MM.1S (cell line): ENCODE measurements at places on chromosomes 16 and 17.

GRCh38 chr16:64364894-64365293 lies 757.0 kb downstream of the CDH11 start:
- H3K27ac ChIP-seq: no peak overlapping the region
- DNase-seq: no peak
- H3K36me3 ChIP-seq: no peaks in the 10 kb centered on the region
- H3K4me1 ChIP-seq: no peaks in the 10 kb centered on the region

DNA sequence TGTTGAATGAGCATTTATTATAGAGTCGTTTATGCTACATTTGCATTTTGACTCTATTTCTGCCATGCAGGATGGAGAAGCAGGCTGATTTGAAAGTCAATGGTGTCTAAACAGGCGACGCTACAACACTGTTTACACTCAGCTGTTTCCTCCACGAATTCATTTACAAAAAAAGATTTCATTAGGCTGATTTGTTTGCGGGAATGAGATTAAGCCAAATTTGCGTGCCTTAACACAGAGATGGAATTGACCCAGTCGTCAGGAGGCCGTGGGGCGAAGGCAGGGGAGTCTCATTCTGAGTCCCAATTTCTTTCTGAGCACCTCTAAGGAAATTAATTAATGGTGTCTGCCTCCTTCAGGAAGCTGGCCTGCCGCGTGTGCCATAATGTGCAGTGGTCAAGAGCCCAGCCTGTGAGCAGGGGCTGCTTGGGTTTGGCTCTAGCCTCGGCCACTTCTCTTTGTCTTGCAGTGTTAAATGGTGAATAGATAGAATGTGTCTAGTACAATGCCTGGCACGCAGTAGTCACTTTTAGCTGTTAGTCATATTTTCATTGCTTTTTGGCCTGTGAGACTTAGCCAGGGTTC lies 88.6 kb upstream of the NKD1 start:
- H3K27me3 ChIP-seq: peaks cover 19% of the 10 kb centered on the region
- H3K4me3 ChIP-seq: no peak overlapping the region
- H3K36me3 ChIP-seq: no peaks in the 10 kb centered on the region
- no peak overlapping the region for H3K27ac ChIP-seq
- no peaks in the 10 kb centered on the region for H3K4me1 ChIP-seq
- no peak for DNase-seq

DNA sequence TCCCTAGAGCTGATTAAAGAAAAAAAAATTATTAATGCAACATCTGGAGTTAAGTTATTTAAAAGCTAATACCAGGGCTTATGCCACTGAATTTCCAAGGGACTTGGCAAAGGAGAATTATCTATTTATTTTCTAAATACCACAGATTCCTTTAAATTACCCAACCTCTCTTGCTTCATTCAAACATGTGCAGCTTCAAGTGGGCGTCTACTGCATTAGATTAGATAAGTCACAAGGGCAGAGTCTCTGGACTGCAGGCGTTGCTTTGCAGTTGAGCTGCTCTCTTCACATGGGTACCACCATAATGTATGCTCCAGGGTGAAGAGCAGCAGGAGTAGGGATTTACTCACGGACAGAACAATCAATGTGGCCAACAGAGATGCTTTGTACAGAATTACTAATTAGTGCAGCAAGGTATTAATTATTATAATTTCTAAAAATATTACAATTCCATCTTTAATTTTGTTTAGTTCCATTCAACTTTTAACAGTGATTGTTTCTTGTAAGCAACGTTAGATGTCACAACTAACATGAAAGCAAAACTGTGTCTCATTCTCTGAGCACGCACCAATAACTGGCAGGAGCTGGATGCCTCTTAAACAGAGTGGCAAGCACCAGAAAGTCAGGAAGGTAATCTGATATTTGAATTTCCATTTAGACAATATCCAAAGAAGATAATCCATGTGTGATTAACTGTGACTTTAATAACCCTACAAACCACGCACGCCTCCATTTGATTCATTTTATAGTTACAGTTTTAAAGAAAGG lies 214.2 kb downstream of the STX8 start:
- no peak overlapping the region for H3K27ac ChIP-seq
- no peaks in the 10 kb centered on the region for H3K36me3 ChIP-seq
- no peaks in the 10 kb centered on the region for H3K27me3 ChIP-seq
- no peak for DNase-seq

DNA sequence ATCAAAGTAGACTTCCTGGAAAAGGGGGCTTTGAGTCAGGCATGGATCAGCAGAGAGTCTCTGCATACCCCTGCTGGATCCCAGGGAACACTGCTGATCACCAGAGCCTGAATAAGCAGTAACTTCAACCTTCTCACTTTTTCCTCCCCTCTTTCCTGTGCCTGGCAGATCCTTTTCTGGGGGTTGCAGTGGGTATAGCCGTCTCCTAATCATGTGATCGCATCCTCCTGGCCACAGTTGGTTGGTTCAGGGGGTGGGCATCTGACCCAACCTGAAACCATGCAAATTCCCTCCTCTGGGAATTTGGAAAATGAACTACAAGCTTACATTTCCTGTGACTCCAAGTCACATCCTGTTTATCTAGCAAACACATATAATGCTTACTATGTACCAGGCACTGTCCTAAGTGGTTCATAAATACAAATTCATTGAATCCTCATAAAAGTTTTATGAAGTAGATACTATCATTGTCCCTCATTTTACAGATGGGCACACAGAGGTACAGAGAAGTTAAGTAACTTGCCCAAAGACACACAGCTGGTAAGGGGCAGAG lies 120.3 kb downstream of the AXIN2 start:
- DNase-seq: no peak
- H3K36me3 ChIP-seq: no peaks in the 10 kb centered on the region
- no peaks in the 10 kb centered on the region for H3K4me1 ChIP-seq
- H3K4me3 ChIP-seq: no peak overlapping the region
- no peaks in the 10 kb centered on the region for H3K27me3 ChIP-seq

- H3K36me3 ChIP-seq: no peaks in the 10 kb centered on the region
- no peaks in the 10 kb centered on the region for H3K27me3 ChIP-seq
- DNase-seq: no peak
- no peak overlapping the region for H3K27ac ChIP-seq
- no peak overlapping the region for H3K4me3 ChIP-seq
- H3K4me1 ChIP-seq: no peaks in the 10 kb centered on the region
Measured at GRCh38 chr17:41419716-41420115, 4.7 kb downstream of the KRT37 start.

DNA sequence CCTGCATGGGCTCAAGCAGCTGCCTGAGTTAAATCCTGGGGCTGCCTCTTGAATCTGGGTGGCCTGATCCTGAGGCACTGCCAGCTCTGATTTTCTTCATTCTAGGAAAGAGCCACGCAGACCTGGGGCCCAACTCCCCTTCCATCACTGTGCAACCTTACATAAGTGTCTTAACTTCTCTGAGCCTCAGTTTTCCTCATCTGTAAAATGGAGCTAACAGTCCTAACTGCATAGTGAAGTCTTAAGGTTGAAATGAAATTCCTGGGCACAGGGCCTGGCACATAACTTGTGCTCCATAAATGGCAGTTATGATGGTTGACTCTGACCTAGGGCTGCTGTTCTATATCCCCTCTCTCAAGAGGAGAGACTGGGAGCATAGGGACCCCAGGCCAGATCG lies 236.6 kb downstream of the GSG1L start:
- H3K27me3 ChIP-seq: peaks cover 11% of the 10 kb centered on the region
- no peak overlapping the region for H3K4me3 ChIP-seq
- H3K36me3 ChIP-seq: no peaks in the 10 kb centered on the region
- no peak for DNase-seq
- H3K27ac ChIP-seq: no peak overlapping the region
- no peaks in the 10 kb centered on the region for H3K4me1 ChIP-seq

DNA sequence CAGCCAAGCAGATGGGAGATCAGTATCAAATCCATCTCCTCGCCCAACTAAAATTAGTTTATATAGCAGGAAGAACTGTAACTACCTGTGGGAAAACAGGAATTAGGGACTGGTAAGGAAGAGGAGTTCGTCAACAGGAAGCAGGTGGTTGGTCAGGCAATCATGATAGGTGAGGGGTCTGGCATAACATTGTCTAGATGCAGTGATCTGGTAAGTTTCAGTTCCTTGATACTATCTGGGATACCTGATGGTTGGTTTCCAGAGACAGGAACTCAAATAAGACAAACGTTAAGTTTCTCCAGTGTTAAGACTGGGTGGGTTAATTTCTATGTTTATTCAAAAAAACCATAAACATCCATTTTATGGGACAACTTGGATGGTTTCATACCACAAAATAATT lies 53.8 kb downstream of the CEP112 start:
- no peaks in the 10 kb centered on the region for H3K36me3 ChIP-seq
- H3K27me3 ChIP-seq: no peaks in the 10 kb centered on the region

- H3K36me3 ChIP-seq: no peaks in the 10 kb centered on the region
- H3K4me3 ChIP-seq: no peak overlapping the region
- DNase-seq: no peak
- H3K27me3 ChIP-seq: peaks cover 69% of the 10 kb centered on the region
- H3K4me1 ChIP-seq: no peaks in the 10 kb centered on the region
- H3K27ac ChIP-seq: no peak overlapping the region
Measured at GRCh38 chr17:73660366-73660765, 16.1 kb upstream of the SDK2 start.

GRCh38 chr17:1793447-1793806 lies 31.6 kb downstream of the SERPINF1 start:
- no peak for DNase-seq
- no peaks in the 10 kb centered on the region for H3K36me3 ChIP-seq
- no peak overlapping the region for H3K27ac ChIP-seq
- no peak overlapping the region for H3K4me3 ChIP-seq
- H3K4me1 ChIP-seq: no peaks in the 10 kb centered on the region
- H3K27me3 ChIP-seq: no peaks in the 10 kb centered on the region

GRCh38 chr17:30161601-30162000 lies 45.0 kb downstream of the NSRP1 start:
- no peak overlapping the region for H3K27ac ChIP-seq
- no peaks in the 10 kb centered on the region for H3K36me3 ChIP-seq
- H3K4me1 ChIP-seq: peaks cover 12% of the 10 kb centered on the region
- no peak overlapping the region for H3K4me3 ChIP-seq
- no peaks in the 10 kb centered on the region for H3K27me3 ChIP-seq
- DNase-seq: no peak

- H3K27me3 ChIP-seq: no peaks in the 10 kb centered on the region
- H3K4me1 ChIP-seq: 0 out of 2 replicates have a peak, but pooled peaks cover 6% of the 10 kb centered on the region
- no peak overlapping the region for H3K4me3 ChIP-seq
- no peak for DNase-seq
- H3K27ac ChIP-seq: no peak overlapping the region
Measured at GRCh38 chr16:24023621-24024020, 187.8 kb downstream of the PRKCB start.

- no peak overlapping the region for H3K4me3 ChIP-seq
- no peaks in the 10 kb centered on the region for H3K36me3 ChIP-seq
- no peak overlapping the region for H3K27ac ChIP-seq
Measured at GRCh38 chr16:77393955-77394354, 40.9 kb downstream of the ADAMTS18 start.

DNA sequence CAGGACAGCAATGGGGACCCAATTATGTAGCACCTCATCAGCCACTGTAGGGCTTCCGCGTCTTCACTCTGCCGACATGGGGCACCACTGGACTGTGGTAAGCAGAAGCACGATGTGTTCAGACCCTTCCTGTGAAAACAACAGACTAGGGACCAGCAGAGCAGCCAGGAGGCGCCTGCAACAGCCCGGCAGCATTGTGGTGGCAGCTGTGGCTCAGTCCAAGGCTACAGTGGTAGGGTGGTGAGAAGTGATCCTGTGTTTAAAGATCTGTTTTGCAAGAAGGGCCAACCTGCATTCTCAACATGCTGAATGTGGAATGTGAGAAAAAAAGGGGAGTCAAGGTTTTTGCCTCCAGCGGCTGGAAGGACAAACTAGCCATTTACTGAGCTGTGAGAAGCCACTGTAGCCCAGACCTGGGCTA lies 80.8 kb downstream of the GAS7 start:
- no peaks in the 10 kb centered on the region for H3K27me3 ChIP-seq
- H3K4me3 ChIP-seq: no peak overlapping the region

DNA sequence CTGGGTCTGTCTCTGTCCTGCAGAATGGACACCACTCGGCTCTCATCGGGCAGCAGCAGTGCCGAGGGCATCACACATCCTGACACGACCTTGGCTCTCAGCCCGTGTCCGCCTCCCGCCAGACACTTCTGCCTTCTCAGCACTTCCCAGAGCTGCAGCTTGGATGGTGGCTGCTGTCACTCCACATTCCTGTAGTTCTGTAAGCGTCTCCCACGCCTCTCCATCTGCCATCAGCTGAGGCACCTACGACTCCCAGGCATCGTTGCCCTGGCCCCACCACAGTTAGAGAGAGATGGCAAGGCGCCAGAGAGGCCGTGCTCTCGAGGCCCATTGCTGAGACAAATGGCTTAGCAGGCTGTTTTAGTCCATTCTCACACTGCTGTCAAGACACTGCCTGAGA lies 195.9 kb upstream of the CHMP6 start:
- no peaks in the 10 kb centered on the region for H3K36me3 ChIP-seq
- H3K4me3 ChIP-seq: no peak overlapping the region
- no peaks in the 10 kb centered on the region for H3K4me1 ChIP-seq
- H3K27me3 ChIP-seq: no peaks in the 10 kb centered on the region

DNA sequence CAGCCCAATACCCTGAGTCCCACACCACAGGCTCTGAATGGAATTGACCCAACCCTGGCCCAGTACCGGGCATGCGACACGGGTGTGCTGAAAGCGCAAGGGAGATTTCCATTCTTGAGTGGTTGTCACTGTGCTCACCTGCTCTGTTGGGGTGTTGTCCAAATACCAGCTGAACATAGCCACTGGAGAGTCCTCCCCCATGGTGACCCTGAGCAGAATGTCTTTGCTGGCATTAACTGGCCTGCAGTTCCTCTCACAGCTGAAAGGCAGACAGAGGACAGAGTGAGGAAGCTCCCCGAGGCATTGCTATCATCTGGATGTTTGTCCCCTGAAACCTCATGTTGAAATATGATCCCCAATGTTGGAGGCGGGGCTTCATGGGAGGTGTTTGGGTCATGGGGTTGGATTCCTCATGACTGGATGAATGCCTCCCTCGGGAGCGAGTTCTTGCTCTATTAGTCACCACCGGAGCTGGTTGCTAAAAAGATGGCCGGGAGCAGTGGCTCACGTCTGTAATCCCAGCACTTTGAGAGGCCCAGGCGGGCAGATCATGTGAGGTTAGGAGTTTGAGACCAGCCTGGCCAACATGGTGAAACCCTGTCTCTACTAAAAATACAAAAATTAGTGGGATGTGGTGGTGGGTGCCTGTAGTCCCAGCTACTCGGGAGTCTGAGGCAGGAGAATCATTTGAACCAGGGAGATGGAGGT lies 57.3 kb upstream of the BCO1 start:
- H3K4me3 ChIP-seq: no peak overlapping the region
- DNase-seq: no peak
- no peak overlapping the region for H3K27ac ChIP-seq
- no peaks in the 10 kb centered on the region for H3K4me1 ChIP-seq
- H3K36me3 ChIP-seq: no peaks in the 10 kb centered on the region
- no peaks in the 10 kb centered on the region for H3K27me3 ChIP-seq

DNA sequence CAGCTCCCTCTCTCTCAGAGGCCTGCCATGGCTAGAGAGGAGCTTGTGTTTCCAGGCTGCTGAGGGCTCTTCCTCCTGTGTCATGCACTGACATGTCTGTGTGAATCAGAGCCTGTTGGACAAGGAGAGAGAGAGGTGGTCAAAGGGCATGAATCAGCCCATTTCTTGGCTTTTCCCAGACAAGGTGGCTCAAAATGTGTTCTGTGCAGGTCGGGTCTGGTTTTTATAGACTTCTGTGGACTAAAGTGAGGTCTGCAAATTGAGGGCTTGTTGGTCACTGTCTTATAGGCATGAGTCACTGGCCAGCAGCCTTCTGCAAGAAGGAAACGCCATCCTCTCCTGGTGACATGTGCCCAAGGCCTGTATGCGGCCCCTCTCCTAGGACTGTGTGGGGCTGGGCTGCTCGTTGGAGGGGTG lies 97.9 kb downstream of the FOXL1 start:
- H3K27me3 ChIP-seq: peaks cover 8% of the 10 kb centered on the region
- DNase-seq: no peak
- H3K36me3 ChIP-seq: no peaks in the 10 kb centered on the region
- H3K4me1 ChIP-seq: no peaks in the 10 kb centered on the region
- H3K4me3 ChIP-seq: no peak overlapping the region
- no peak overlapping the region for H3K27ac ChIP-seq
